PC-3 (cell line): ENCODE measurements at places on chromosomes 4 and X. TPM values are rescaled to one million over a fixed set of nuclear protein-coding genes. Genes with fewer than 3 reads are reported as not detected.

The GPRIN3 gene
- not detected in 2 replicates for total RNA-seq

The FOXR2 gene
- total RNA-seq: not detected in 2 replicates

The MAGEB2 gene
- total RNA-seq: not detected in 2 replicates

The TLR2 gene
- total RNA-seq: 7.1 and 8.7 TPM in 2 replicates

The NSUN7 gene
- 4.2 and 6.7 TPM in 2 replicates for total RNA-seq

The CD40LG gene
- total RNA-seq: not detected in 2 replicates

The CCKAR gene
- not detected in 2 replicates for total RNA-seq

The ARHGAP10 gene
- 9.0 and 12.0 TPM in 2 replicates for total RNA-seq

- no peak for DNase-seq
- H3K4me1 ChIP-seq: no peaks in the 10 kb centered on the region
- no peaks in the 10 kb centered on the region for H3K27me3 ChIP-seq
- no peak overlapping the region for H3K27ac ChIP-seq
- H3K36me3 ChIP-seq: no peaks in the 10 kb centered on the region
- no peak overlapping the region for H3K4me3 ChIP-seq
Measured at GRCh38 chrX:123291623-123292022, 107.5 kb downstream of the GRIA3 start.

DNA sequence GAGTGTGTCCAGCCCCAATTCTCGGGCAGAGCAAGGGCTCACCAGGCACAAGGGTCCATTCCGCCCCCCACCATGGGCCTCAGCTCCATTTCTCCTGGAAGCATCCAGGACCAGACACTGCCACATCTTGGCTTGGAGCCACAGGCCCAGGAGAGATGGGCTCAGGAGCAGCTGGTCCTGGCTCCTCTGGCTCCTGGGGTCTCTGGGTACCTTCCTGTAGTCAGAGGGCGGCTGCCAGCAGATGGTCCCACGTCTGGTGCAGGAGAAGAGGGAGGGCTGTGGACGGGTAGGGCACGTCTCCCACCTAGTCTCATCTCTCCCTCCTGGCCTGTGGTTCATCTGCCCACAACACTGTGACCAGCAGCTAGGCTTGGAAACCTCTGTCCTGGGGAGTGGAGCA, 8.0 kb downstream of the ATP2B3 start:
- no peaks in the 10 kb centered on the region for H3K36me3 ChIP-seq
- no peak overlapping the region for H3K4me3 ChIP-seq
- DNase-seq: no peak
- H3K27me3 ChIP-seq: no peaks in the 10 kb centered on the region

DNA sequence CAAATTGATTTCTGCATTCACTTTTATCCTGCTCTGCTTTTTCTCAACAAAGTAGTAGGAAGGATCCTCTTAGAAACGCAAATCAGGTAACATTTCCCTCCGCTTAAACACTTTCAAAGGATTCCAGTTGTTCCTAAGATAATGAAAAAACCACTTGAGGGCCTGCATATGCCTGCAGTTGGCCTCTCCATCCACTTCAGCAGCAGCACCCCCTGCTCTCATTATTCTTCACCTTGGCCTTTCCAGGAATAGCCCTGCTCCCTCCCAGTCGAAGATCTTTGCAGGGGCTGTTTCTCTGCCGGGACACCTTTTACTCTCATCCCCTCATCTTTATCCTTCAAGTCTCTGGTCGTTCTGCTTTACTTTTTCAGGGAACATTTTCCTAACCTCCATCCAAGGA, 314.0 kb downstream of the INPP4B start:
- H3K27ac ChIP-seq: no peak overlapping the region
- H3K4me1 ChIP-seq: peaks cover 18% of the 10 kb centered on the region
- no peaks in the 10 kb centered on the region for H3K36me3 ChIP-seq
- no peak overlapping the region for H3K4me3 ChIP-seq
- no peaks in the 10 kb centered on the region for H3K27me3 ChIP-seq

- H3K27me3 ChIP-seq: no peaks in the 10 kb centered on the region
- no peaks in the 10 kb centered on the region for H3K4me1 ChIP-seq
- no peak overlapping the region for H3K4me3 ChIP-seq
- no peak overlapping the region for H3K27ac ChIP-seq
Measured at GRCh38 chrX:155056877-155057792, 13.8 kb downstream of the CMC4 start.

- H3K27me3 ChIP-seq: peaks cover 20% of the 10 kb centered on the region; the same call in 1 of the 2 replicates
- H3K36me3 ChIP-seq: no peaks in the 10 kb centered on the region
- no peak for DNase-seq
- H3K27ac ChIP-seq: no peak overlapping the region
- H3K4me1 ChIP-seq: no peaks in the 10 kb centered on the region
Measured at GRCh38 chrX:22859642-22860041, 140.1 kb upstream of the DDX53 start.

- H3K4me1 ChIP-seq: peaks cover 27% of the 10 kb centered on the region
- H3K36me3 ChIP-seq: peaks cover 13% of the 10 kb centered on the region
- H3K27ac ChIP-seq: peak overlapping the region; percentile 79
- H3K27me3 ChIP-seq: no peaks in the 10 kb centered on the region
- peak overlapping the region; percentile 88 for H3K4me3 ChIP-seq
Measured at GRCh38 chr4:41935652-41936021, 408 bp downstream of the TMEM33 start.

DNA sequence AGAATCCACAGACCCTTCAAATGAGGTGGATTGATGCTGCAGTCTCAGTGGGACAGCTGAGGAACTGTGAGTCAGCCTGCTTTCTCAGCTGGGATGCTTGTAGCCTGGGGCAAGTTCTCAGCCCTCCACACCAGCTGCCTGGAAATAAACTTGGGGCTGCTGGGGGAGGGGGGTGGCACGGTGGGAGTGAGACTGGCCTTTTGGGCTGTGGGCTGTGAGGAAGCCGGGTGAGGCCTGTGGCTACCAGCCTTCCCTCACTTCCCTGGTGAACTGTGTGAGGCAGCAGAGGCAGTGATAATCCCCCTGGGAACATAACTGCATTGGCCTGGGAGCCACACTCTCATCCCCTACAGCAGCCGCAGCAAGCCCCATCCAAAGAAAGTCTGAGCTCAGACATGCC, 114.5 kb upstream of the GUCY1A1 start:
- H3K27me3 ChIP-seq: no peaks in the 10 kb centered on the region
- H3K36me3 ChIP-seq: no peaks in the 10 kb centered on the region
- peak; percentile 39 for DNase-seq
- H3K4me1 ChIP-seq: no peaks in the 10 kb centered on the region
- no peak overlapping the region for H3K27ac ChIP-seq
- H3K4me3 ChIP-seq: no peak overlapping the region

- DNase-seq: no peak
- H3K36me3 ChIP-seq: no peaks in the 10 kb centered on the region
- H3K27ac ChIP-seq: no peak overlapping the region
- H3K27me3 ChIP-seq: peaks cover 41% of the 10 kb centered on the region
Measured at GRCh38 chr4:4358093-4358854, 28.6 kb upstream of the NSG1 start.

GRCh38 chr4:158020176-158020575, 152.6 kb downstream of the GASK1B start:
- H3K36me3 ChIP-seq: no peaks in the 10 kb centered on the region
- H3K4me3 ChIP-seq: 0 out of 2 replicates have a peak overlapping the region, but pooled peaks have one; percentile 6
- DNase-seq: peak; percentile 75
- H3K27me3 ChIP-seq: no peaks in the 10 kb centered on the region
- peak overlapping the region; percentile 60 for H3K27ac ChIP-seq

DNA sequence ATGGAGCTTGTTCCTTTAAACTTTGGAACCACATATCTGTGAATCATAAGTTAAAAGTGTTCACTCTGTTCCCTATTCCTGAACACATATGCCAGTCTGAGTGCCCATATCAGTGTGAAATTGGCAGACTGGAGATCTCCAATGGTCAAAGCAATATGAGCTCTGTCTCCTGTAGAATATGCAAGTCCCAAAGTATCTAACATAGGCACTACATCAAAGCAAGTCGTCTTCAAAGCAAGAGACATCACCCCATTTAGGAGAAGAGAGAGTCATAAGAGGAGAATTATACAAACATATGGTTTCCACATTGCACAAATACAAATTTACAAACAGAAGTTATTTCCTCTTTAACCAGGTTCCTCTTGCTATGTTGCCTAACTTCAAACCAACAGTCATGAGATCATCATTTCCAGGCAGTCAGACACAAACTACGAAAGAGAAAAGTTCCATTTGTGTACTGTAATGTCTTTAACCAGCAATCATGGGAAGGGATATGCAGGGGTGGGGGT, 9.9 kb upstream of the GK start:
- no peak for DNase-seq
- no peaks in the 10 kb centered on the region for H3K27me3 ChIP-seq
- no peaks in the 10 kb centered on the region for H3K36me3 ChIP-seq
- no peaks in the 10 kb centered on the region for H3K4me1 ChIP-seq
- no peak overlapping the region for H3K27ac ChIP-seq
- no peak overlapping the region for H3K4me3 ChIP-seq

GRCh38 chr4:26152056-26152455, 168.8 kb upstream of the RBPJ start:
- H3K27me3 ChIP-seq: no peaks in the 10 kb centered on the region
- no peak for DNase-seq
- no peak overlapping the region for H3K4me3 ChIP-seq
- H3K27ac ChIP-seq: no peak overlapping the region
- no peaks in the 10 kb centered on the region for H3K36me3 ChIP-seq

DNA sequence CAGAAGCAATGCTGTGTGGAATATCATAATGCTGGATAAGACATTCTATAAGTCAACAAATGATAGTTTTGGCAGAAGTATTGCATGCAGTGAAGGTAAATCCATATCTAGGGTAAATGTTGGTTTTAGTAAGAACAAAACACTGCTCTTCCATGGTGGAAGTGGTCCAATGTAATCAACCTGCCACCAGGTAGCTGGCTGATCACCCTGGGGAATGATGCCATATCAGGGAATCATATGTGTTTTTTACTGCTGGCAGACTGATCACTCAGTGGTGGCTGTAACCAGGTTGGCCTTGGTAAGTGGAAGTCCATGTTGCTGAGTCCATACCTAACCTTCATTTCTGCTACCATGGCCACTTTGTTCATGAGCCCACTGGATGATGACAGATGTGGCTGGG, 74.0 kb upstream of the CENPE start:
- DNase-seq: no peak
- no peaks in the 10 kb centered on the region for H3K36me3 ChIP-seq
- H3K4me1 ChIP-seq: no peaks in the 10 kb centered on the region

- DNase-seq: peak; percentile 65
- H3K27me3 ChIP-seq: no peaks in the 10 kb centered on the region
- H3K27ac ChIP-seq: no peak overlapping the region
Measured at GRCh38 chrX:152817078-152817764, 13.3 kb downstream of the CETN2 start.

GRCh38 chrX:12894074-12895030, 12.1 kb upstream of the TLR8 start:
- no peaks in the 10 kb centered on the region for H3K4me1 ChIP-seq
- no peaks in the 10 kb centered on the region for H3K36me3 ChIP-seq
- DNase-seq: peak; percentile 55
- H3K4me3 ChIP-seq: no peak overlapping the region
- H3K27me3 ChIP-seq: no peaks in the 10 kb centered on the region

- H3K27ac ChIP-seq: no peak overlapping the region
- no peaks in the 10 kb centered on the region for H3K27me3 ChIP-seq
- H3K36me3 ChIP-seq: no peaks in the 10 kb centered on the region
- no peak for DNase-seq
- H3K4me1 ChIP-seq: peaks cover 15% of the 10 kb centered on the region
Measured at GRCh38 chr4:11423465-11423864, 5.2 kb downstream of the HS3ST1 start.

- H3K4me3 ChIP-seq: no peak overlapping the region
- no peaks in the 10 kb centered on the region for H3K36me3 ChIP-seq
- DNase-seq: peak; percentile 29
- no peaks in the 10 kb centered on the region for H3K27me3 ChIP-seq
- no peak overlapping the region for H3K27ac ChIP-seq
Measured at GRCh38 chr4:110175634-110176033, 22.8 kb downstream of the ELOVL6 start.

DNA sequence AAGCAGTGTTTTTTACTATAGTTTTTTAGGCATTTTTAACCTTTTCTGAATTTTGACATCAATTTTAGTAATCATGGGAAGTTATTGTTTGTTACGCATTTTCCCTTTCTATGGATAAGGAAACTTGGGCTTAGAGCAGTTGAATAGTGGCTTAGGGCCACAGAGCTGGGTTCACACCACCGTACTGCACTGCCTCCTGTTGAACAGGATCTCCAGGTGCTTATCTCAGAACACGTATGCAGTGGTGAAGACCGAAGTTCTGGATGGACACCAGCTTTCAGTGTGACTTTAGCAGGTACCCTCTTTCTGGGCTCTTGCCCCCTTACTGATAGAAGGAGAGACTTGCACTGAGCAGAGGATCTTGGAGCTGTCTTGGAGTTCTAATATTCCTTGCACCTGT, 137.6 kb downstream of the PTTG2 start:
- H3K27me3 ChIP-seq: no peaks in the 10 kb centered on the region
- H3K27ac ChIP-seq: no peak overlapping the region
- no peaks in the 10 kb centered on the region for H3K36me3 ChIP-seq

- H3K4me1 ChIP-seq: no peaks in the 10 kb centered on the region
- H3K27ac ChIP-seq: no peak overlapping the region
Measured at GRCh38 chr4:12446657-12447185, 1018.0 kb upstream of the HS3ST1 start.

DNA sequence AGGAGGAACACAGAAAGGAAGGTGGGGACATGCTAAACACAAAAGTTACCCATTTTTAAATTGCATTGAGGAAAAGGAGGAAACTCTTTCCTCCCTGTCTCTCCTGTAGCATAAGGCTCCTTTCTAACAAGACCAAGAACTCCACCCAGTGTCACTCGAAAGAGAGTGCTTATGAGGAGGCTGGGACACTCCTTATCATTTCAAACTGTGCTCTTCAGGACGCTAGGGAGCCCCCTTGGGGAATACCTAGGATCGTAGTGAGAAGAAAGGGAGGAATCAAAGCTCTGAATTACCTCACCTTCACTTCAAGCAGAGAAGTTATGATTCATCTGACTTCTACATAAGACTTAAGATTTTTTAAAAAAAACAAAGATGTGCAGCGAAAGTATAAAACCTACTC, 65.5 kb downstream of the F9 start:
- H3K27ac ChIP-seq: no peak overlapping the region
- no peaks in the 10 kb centered on the region for H3K27me3 ChIP-seq
- no peaks in the 10 kb centered on the region for H3K4me1 ChIP-seq
